ENCODE measurements at places on chromosomes 4 and X.

- DNase-seq = no peak
Measured at GRCh38 chrX:11426712-11427452, 133.7 kb downstream of the AMELX start.

DNA sequence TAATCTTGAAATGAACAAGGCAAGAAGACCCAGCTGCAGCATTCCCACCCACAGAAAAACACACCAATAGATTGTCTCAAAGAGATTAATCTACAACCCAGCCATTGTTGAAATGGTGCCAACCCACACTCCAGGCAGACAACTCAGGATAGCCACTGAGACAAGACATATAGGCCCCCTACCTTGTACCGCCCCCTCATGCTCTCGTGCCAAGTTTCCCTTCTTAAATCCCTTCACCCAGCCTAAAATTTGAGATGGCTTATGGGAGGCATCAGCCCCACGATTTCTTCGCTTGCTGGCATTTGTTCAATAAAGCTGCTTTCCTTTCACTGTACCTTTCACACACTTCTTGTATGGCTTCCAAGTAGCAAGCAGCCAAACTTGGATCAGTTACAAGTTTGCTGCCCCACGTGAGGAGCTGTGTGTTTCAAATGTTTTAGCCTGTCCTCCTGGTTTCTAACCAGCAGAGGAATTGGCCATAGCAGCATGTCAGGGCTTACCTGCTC is 1754.1 kb downstream of the C4orf33 start:
- no peak for DNase-seq

GRCh38 chrX:154376774-154377173 is 2.3 kb upstream of the EMD start:
- no peak for DNase-seq

- DNase-seq = no peak
Measured at GRCh38 chrX:109952050-109952449, 50.9 kb upstream of the TMEM164 start.

GRCh38 chrX:100373673-100374072 is 36.4 kb downstream of the PCDH19 start:
- no peak for DNase-seq

GRCh38 chr4:148004228-148004857 is 272.5 kb downstream of the ARHGAP10 start:
- DNase-seq = no peak
